ENCODE measurements at places on chromosomes 11 and 22. TPM values are rescaled to one million over a fixed set of nuclear protein-coding genes. Genes with fewer than 3 reads are reported as not detected.
A peak's percentile ranks its signal among the peaks of the same experiment; 100 is the strongest.

- peak; percentile 93 for DNase-seq
These were observed 2.5 kb upstream of the IGLL5 start for GRCh38 chr22:22884888-22885840.

DNA sequence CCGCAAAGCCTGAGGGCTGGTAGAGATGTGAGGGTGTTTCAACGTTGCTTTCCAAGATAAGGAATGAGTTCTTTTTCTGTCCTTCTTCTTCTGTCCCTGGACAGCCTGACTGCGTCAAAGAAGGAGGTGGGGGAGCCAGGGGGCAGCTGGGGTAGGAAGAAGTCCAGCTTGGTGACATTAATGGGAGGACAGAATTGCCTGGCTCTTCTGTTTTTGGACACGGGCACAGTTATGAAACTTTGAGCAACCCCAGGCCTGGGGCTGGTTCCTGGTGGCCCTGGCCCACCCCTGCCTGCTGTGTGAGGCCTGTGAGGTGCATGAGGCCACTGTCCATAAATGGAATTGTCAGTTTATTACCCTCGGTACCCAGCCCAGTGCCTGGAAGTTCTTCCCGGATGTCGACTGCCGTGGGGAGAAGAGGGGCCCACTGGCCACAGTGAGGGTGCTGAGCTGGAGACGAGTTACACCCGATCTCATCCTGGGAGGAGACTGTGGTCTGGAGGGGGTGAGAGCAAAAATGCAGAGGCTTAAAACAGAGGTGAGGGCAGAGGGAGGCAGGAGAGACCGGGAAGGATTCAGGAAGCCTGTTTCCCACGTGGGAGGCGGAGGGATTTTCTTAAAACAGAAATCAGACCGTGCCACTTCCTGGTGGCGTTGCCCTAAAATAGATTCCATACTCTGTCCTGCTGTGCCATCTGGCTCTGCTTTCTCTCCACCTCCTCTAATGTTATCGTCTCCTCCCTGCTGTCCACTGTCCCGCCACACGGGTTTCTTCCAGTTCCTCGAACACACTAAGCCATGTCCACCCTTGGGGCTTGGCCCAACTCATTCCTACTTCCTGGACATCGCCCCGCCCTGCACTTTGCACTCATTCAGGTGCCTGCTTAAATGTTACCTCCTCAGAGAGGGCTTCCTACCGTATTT lies 59.7 kb upstream of the RASD2 start:
- no peak for DNase-seq

DNA sequence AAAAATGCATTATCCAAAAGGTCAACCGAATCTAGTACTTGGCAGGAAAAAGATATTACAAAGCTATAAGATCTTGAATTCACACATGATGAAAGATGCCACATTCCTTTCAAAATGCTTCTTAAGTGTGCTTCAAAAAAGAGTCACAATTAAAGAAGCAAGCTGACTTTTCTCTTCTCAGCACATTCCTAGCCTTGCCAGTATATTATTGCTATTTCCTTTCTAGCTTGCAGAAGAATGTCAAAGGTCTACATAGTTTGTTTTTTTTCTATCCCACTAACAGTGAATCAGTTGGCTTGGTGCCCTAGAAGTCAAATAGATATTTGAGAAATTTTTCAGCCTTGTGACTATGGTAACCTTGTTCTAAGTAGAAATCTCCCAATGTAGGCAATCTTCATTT lies 56.8 kb downstream of the GUCY1A2 start:
- peak; percentile 3 for DNase-seq

GRCh38 chr22:30685178-30685577 lies 9.5 kb upstream of the OSBP2 start:
- no peak for DNase-seq

DNA sequence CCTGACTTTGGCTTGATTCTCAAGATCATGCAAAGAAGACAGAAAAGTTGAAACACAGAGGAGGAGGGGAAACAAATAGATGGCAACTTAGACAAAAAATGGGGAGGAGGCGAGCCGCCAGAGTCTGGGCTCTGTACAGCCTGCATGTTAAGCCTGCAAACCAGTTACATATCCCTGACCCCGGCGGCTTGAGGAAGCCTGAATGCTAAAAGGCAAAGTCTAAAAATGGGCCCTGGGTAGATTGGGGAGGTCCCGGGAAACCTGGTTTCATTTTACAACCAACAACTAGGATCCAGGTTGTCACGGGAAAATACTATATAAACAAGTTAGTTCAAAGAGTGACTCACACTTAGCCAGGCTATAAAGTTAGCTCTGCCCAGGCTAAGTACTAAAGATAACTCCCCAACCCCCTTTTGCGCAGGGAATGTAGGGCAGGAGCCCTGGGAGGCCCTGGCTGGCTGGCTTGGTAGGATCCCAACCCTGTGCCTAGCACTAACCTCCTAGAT lies 18.8 kb upstream of the ZBTB16 start:
- peak; percentile 43 for DNase-seq

GRCh38 chr22:41925783-41926460 lies 684 bp downstream of the TNFRSF13C start:
- peak; percentile 45 for DNase-seq

- DNase-seq = no peak
These were observed 6.1 kb upstream of the RNASEH2C start for GRCh38 chr11:65726660-65727059.

DNA sequence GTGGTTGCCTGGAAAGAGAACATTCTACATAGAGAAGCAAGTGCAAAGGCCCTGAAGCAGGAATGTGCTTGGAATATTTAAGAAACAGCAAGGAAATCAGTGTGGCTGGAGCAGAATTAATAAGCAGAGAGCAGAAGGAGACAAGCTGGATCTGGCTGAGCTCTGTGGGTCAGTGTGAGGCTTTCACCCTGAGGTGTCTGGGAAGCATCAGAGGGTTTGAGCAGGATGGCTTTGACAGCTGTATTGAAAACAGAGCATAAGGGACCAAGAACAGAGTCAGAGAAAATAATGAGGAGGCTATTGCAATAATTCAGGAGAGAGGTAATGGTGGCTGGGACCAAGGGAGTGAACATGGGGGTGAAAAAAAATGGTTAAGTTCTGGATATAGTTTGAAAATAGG lies 199.6 kb downstream of the NXPE2 start:
- DNase-seq = no peak

DNA sequence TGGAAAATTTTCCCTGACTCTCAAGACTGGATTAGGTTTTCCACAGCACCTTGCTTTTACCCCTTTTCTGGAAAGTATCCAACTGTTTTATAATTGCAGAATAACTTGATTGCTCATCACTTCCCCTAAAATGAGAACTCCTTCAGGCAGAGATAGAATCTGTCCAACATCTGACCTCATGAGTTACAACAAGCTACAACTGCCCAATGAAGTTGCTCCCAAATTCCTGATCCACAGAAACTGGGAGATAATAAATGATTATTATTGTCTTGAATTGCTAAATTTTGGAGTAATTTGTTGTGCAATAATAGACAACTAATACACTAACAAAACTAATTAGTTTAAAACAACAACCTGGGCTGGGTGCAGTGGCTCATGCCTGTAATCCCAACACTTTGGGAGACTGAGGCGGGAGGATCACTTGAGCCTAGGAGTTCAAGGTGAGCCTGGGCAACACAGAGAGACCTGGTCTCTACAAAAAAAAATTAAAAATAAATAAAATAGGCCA lies 10.0 kb upstream of the CCDC83 start:
- no peak for DNase-seq

DNA sequence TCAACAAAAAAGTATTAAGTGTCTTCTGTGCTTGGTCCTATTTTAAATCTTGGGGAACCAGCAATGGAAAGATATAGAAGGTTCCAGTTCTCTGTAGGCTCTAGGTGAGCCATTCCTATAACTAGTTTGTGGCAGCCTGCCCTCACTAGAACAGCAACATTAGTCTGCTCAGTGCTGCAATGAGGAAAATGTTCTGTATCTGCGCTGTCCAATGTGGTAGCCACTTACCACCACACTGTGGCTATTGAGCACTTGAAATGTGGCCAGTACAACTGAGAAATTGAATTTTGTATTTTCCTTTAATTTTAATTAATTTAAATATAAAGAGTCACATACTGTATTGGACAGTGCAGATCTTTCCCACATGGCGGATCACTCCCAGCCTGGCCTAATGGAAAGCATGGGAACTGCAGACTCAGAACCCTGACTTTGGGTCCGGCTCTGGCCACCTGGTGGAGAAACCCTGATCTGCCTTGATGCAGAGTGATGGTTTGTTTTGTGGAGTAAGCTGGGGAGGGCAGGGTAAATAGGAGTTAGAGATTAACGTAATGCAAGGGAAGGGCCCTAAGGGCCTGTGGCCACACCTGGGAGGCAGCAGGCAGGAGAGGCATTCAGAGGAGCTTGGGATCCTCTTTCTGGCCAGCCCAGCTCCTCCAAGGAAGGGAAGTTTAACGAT lies 101.0 kb downstream of the ME3 start:
- DNase-seq = no peak

DNA sequence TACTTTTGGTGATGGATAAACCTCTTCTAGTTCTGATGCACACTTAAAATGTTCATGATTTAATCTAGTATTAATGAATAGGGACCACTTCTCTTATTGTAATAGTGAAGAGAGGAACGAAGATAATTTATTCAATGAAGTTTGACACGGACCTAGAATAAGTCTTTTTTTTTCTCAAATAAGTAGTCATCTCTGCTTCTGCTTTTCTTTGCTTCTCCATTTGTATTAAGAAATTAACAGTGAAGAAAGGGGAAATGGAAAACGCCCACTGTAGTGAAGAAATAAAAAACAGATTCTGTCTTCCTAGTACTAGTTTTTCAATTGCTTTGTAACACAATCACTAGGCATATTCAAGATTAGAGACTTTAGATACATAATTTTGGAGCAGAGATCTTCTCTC lies 73.0 kb downstream of the CD44 start:
- no peak for DNase-seq

DNA sequence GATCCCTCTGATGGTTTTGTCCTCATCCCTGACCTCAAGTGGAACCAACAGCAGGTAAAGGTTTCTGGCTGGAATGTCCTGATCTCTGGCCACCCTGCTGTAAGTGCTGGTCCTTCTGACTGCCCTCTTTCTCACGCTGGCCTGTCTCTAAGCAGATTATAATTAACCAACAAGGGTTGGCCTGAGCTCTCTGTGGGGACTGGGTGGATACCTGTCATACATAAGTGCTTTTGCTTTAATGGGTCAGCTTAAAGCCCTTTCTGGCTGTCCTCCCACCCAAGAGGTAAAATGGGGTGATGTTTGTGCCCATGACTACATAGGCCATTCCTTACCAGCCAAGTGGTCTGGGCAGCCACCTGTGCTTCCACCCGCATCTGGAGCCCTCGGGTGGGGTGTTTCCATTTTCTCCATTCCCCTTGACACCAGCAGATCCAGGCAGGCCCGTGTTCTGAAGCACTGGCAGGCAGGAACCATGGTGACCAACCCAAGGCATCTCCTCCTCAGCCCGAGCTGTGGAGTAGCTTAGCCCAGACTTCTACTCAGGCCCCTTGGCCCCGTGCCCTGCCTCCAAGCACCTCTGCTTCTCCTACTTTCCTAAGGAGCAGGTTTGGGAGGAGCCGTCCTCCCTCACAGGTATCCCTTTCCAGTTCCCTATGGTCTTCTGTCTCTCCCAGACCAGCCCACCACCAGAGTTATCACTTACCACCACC lies 17.0 kb upstream of the ST3GAL4 start:
- DNase-seq = no peak

DNA sequence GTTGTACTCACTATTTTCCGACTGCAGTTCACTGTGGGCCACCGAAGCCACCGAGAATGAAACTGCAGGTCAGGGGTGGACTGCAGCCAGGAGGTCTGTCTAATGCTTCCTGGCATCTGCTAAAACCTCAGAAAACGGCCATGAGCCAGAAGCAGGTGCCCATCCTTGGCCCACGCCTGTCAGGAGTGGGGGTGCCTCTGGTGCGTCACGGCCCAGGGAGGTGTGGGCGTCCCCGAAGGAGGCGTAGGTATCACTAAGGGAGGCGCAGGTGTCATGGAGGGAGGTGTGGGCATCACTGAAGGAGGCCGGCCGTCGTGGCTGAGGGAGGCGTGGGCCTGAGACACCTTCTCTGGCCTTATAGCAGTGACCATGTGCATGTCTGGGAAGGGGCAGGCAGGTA lies 456.2 kb downstream of the TBC1D22A start:
- no peak for DNase-seq

DNA sequence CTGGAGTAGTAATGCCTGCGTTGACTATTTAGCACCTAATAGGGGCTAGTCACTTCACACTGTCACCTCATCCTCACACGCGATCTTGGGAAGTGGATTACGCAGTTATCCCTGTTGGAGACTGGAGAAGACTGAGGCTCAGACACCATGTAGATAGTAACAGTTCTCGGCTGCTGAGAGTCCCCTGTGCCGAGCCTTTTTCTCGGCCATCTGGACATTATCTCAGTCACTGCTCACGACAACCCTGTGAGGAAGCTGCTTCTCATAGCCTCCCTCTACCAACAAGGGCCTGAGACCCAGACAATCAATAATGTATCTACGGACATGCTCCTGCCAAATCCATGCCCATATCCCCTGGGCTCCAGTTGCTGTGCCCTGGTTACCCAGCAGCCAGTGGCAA lies 25.9 kb downstream of the SCUBE1 start:
- DNase-seq = no peak

DNA sequence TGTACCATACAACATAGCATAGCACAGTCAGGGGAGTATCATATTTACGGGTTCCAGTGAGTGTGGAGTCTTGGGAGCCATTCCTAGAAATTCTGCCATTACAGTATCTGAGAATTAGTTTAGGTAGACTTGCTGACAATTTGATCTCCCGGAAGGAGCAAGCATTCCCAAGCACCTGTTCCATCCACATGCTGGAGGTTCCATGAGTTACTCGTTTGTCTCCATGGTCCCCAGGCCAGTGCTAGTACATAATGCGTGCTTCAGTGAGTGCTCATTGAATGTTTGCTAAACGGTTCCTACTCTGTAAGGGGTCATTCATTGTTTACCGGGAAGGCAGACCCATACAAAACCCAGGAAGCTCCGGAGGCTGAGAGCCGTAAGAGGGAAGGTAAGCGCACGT lies 27.4 kb upstream of the MYOD1 start:
- peak; percentile 67 for DNase-seq

DNA sequence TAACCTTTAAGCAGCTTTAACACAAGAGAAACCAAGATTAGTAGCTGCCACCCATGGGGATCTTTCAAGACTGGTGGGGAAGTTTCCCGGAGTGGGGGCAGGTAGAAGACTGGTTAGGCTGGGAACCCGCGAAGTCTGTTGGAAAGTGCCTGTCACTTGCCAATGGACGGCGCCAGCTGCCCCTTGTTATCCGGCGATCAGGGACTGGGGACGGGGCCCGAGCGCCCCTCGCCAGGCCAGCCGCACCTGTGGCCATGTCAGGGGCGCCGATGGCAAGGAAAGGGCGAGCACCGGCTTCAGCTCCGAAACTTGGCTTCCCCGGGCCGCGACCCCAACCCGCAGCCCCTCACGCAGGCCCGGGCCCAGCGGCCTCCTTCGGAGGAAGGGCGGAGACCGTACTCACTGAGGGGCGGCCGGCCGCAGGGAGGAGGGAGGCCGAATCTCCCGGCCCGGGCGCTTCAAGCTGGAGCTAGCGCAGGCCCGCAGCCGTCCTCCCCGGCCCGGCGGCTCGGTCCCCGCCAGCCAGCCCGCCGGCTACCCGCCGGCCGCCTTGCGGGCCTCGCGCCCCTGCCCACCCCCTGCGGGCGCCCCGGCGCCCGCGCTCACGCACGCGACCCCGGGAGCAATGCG lies 539 bp downstream of the EIF4ENIF1 start:
- peak; percentile 66 for DNase-seq

LSP1 gene
- 407 TPM for total RNA-seq

TUBA8 gene
- total RNA-seq = 12.6 TPM

LARGE1 gene
- total RNA-seq = 22.6 TPM

TREH gene
- not detected for total RNA-seq

KIAA1671 gene
- 10.4 TPM for total RNA-seq

Measured in myocyte (in vitro differentiated cells).